SK-N-DZ (cell line): ENCODE measurements at places on chromosomes 16 and 17.

DNA sequence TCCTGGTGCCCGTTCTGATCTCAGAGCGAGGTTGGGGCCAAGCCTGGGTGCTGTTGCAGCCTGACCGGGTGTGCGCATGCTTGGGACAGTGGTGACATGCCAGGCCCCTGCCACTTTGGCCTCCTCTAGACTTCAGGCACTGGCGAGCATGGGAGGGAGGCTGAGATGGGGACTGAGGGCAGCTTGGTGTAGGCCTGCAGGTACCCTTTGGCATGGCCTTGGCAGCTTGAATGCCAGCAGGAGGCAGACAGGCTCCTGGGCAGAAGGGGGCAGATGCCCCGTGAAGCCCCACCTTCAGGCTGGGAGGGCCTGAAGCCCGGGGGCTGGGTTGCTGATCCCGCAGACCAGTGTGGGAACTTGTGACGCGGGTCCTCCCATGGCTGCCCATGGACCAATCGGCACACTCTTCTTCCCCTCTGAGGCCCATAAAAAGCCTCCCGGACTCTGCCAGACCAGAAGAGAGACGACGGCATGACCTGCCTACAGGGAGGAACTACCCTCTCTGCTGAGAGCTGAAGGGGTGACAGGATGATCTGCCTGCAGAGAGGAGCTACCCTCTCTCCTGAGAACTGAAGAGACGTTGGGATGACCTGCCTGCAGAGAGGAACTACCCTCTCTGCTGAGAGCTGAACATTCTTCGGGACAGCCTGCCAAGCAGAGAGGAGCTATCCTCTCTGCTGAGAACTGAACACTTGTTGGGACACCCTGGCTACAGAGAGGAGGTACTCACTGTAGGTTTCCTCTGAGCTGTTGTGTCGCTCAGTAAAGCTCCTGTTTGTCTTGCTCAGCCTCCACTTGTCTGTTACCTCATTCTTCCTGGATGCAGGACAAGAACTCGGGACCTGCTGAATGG lies 17.5 kb downstream of the RHOT1 start:
- no peak for DNase-seq

GRCh38 chr17:349666-350065 lies 2.9 kb downstream of the RPH3AL start:
- no peak for DNase-seq

DNA sequence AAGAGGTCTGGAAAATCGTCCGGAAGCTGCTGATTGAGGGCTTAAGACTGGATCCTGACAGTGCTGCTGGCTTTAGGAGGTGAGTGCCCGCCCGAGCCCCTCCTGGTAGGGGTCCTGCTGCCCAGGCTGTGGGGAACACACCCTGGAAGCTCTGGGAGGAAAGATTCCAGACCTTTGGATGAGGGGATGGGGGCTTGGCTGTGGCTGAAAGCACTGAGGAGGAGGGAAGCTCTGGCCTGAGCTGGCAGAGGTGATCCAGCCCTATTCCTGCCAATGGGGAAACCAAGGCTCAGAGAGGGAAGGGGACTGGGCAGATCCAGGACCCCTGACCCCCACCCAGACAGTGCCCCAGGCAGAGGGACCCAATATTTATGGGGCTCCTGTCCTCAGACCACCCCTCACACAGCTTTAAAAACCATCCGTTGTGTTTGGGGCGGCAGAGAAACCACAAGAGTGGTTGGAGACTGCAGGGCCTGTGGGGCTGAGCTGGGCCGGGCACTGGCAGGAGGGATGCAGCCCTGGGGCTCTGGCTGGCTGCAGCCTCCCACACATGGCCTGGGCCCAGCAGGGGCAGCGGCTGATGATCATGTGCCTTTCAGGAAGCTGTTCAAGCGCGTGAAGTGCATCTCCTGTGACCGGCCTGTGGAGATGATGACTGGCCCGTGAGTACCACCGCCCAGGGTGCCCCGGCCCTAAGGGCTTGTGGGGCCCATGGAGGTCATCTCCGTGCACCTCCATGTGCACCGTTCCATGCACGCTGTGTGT lies 22.8 kb downstream of the UBALD1 start:
- no peak for DNase-seq

- DNase-seq, result no peak
These were observed 571 bp upstream of the NME1 start for GRCh38 chr17:51152766-51153209.

- no peak for DNase-seq
These were observed 11.2 kb upstream of the CORO6 start for GRCh38 chr17:29633886-29634285.

GRCh38 chr16:57166451-57166850 lies 19.4 kb downstream of the PSME3IP1 start:
- DNase-seq, result no peak

DNA sequence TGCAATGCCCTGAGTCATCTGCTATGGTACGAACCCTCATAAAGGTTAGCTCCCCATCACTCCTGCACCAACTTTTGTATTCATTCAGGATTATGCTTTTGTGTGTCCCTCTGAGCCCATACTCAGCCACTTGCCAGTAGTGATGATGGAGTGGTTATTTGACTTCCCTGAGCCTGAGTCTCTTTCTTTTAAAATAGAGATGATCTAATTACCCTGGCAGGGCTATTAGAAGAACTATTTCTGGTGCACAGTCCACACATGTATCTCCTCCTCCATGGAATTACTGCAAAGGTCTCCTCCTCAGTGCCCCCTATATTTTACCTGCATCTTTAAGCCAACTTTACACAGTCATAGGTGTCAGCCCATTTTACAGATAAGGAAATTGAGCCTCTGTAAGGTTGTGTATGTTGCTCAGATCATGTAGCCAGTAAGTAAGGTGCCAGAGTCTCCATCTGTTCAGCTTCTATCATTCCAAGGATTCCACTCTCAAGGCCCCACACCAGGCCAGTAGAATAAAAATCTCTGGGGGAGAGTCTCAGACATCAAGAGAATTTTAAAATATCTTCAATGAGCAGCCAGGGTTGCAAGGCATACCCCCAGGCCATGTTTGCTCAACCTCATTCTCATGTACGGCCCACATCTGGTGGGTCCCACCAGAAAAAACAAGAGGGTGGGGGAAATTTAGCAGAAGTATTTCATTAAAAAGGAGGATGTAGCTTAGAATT lies 333.7 kb upstream of the HSBP1 start:
- DNase-seq, result no peak

DNA sequence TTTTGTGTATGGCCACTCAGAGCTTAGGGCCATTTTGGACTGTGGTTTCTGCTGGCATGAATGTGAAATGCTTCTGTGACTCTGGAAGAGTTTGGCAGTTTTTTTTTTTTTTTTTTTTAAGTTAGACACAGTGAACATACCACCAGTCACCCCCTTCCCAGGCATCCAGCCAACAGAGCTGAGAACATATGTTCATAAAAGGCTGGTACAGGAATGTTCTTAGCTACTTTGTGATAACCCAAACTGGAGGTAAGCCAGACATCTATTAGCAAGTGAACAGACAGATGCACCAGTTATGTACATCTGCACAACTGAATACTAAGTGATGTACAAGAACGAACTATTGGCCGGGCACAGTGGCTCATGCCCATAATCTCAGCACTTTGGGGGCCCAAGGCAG lies 92.7 kb downstream of the ABCC1 start:
- no peak for DNase-seq

GRCh38 chr17:42312285-42313130 lies 24.2 kb downstream of the STAT5A start:
- peak; percentile 92 for DNase-seq

DNA sequence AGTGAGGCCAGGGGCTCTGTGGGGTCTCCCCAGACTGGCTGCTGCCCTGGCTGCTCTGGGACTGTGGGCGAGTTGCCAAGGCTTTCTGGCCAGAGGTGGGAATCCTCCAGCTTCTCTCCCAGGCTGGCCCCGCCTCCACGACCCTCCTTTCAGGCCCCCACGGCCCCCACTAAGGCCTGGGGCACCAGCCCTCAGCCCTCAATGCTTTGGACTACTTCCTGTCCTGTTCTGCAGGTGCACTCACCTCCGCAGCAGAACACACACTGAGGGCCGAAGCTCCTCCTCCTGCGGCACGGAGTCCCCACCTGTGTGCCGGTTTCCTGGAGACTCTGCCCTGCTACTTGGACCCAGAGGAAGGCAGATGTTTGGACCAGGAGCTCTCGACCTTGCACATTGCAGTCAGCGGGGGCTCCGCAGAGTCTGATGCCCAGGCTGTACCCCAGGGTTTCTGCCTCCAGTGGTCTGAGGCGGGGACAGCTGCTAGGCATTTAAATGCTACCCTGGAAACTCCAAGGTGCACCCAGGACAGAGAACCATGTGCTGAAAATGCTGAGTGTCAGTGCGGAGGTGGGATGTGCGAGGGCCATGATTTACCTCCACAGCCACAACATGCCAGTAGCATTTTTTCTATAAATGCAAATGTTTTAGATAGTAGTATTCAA lies 223.8 kb downstream of the IRF8 start:
- DNase-seq, result no peak

DNA sequence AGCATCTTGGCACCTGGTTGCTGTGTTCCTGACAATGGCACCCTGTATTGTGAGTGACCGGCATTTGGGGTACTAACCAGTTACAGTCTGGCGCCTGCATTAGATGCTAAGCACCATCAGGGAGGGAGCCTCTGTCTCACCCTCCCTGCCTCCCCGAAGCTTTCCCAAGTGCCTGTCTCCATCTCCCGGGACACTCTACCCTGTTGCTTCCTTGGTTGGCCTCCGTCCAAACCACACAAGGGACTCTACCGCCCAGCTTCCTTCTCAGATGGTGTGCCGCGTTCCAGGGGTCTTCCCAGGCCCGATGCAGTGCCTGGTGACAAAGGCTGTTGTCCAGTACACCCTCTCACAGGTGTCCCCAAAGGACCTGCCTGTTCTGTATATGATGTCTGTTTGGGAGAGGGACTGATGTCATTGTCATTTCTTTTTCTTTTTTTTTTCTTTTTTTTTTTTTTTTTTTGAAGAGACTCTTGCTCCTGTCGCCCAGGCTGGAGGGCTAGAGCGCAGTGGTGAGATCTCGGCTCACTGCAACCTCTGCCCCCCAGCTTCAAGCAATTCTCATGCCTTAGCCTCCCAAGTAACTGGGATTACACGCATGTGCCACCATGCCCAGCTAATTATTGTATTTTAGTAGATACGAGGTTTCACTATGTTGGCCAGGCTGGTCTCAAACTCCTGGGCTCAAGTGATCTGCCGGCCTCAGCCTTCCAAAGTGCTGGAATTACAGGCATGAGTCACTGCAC lies 6.7 kb downstream of the SNN start:
- no peak for DNase-seq

DNA sequence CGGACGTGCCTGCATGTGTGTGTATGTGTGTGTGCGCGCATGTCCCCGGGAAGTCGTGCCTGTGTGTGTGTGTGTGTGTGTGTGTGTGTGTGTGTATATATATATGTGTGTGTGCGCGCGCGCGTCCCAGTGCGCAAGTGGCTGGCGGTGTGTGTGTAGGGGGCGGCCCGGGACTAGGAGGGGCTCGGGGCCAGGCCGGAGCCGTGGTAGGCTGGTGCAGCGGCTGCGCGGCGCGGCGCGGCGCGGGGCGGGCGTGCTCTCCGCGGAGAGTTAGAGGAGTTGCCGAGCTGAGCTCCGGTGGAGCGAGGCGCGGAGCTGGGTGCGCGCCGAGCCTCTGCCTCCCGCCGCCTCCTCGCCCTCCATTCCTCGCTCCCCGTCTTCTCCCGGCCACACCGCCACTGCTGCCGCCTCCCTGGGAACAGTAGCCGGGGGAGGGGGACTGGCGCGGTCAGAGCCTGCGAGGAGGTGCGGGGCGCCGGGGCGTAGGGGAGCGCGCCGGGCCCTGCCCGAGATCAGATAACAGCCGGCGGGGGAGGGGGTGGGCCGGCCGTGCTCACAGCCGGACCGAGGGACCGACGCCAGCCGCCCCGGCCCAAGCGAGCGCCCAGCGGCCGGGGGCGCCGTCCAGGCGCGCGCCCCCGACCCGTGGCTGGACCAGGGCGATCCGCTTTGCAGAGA lies at the start of gene KCNJ12:
Gene KCNJ12 (plus strand): TSS at position 277 of the 678 bp plus-strand sequence. CDS start 38,986 bp downstream, outside the sequence.
- peak; percentile 32 for DNase-seq

DNA sequence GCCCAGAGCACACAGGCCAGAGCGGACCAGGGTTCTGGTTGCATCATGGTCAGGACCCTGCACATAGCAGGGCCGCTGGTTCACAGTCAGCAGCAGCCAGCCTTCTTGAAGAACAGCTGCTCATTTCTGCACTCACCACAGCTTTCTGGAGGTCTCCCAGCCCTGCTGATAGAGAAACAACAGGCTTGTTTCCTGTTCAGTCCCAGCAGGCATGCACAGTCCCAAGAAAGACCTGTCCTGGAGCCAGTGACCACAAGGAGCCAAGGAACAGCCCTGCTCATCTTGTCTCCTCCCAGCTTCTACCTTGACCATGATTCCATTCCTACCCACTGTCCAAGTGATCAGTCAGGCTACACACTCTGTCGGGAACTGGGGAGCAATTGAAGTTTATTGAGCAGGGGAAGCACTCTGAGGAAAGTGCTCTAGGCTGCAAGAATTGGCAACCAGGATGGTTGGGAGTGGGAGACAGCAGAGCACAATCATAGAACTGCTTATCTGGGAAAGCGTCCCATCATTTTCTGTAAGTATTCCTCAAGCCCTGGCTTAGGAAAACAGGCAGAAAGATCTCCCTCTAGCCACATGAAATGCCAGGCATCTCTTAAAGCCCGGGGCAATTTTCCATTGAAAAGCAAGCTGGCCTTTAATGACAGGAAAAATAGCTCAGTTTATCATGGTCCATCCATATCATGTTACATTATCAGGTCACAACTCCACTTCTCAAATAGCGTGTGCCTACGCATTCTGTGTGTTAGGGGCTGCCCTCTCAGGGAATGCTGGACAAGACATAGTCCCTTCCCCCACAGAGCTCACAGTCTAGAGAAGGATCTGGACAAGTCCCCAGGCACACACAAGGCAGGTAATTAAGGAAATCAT lies 155.4 kb upstream of the FOXF1 start:
- DNase-seq, result no peak

DNA sequence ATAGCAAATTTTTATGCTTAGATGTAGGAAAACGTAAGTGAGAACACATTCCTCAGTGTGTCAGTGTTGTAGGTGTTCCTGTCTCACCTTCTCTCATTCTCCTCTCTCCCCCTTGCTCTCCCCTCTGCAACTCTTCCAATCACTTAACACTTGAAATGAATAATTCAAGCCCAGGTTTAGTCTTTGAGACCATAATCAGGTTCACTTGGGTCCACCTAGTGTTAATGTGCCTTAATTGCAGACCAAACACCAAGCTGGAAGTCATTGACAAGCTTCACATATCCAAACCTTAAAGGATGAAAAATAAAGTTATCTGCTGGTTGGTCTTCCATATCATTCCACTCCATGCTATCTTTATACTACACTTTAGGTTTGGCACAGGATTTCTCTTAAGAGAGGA lies 37.0 kb downstream of the STXBP4 start:
- peak; percentile 14 for DNase-seq

GRCh38 chr17:42101513-42102292 lies 3.4 kb upstream of the ZNF385C start:
- peak; percentile 71 for DNase-seq

DNA sequence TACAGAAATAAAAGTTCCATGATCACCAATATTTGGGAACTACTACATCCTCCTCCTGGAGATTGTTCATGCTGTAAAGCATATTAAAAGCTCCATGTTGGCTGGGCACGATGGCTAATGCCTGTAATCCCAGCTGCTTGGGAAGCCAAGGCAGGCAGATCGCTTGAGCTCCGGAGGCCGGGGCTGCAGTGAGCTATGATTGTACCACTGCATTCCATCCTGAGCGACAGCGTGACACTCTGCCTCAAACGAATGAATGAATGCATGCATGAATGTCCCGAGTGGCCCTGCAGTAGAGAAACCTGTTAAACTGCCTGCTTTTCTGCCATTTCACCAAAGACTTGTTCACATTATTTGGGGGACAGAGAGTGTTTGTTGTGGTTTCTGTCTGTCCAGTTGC lies 15.0 kb downstream of the CNEP1R1 start:
- DNase-seq, result no peak

- no peak for DNase-seq
These were observed 21.7 kb downstream of the AXIN2 start for GRCh38 chr17:65539630-65540266.

GRCh38 chr16:67531247-67531646 lies 2.6 kb downstream of the RIPOR1 start:
- DNase-seq, result no peak
